ENCODE measurements at places on chromosomes 11 and 22.

GRCh38 chr11:109140857-109141515, 281.0 kb upstream of the C11orf87 start:
- DNase-seq: no peak

DNA sequence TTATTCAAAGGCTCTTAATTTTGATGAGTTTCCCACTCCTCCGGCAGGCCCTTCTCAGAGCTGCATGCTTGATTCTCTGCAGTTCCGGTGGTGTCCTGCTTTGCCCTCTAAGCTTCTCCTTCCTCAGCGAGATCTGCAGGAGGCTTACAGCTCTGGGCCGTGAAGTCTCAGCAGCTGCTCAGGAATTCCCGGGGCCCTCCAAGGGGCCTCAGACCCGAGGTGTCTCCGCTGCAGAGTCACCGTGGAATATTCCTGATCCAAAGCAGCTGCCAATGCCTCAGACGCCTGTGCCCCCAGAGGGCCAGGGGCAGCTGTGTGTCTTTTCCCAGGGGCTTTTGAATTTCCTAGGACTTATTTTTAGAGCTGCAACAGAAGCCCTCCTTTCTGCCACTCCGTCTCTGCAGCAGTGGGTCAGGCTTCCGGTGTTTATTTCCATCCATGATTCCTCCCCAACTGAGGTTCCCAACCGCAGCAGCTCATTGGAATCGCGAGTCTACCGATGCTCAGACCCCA, 37.2 kb downstream of the RPS6KA4 start:
- no peak for DNase-seq

GRCh38 chr11:68071281-68072048, 32.6 kb downstream of the TCIRG1 start:
- DNase-seq: no peak

DNA sequence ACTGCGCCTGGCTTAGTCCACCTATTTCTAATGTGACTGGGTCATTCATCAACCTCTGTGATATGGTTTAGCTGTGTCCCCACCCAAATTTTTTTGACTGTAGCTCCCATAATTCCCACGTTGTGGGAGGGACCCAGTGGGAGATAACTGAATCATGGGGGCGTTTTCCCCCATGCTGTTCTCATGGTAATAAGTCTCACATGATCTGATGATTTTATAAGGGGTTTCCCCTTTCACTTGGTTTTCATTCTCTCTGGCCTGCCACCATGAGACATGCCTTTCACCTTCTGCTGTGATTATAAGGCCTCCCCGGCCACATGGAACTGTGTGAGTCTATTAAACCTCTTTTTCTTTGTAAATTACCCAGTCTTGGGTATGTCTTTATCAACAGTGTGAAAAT, 8.7 kb downstream of the CENATAC start:
- no peak for DNase-seq

DNA sequence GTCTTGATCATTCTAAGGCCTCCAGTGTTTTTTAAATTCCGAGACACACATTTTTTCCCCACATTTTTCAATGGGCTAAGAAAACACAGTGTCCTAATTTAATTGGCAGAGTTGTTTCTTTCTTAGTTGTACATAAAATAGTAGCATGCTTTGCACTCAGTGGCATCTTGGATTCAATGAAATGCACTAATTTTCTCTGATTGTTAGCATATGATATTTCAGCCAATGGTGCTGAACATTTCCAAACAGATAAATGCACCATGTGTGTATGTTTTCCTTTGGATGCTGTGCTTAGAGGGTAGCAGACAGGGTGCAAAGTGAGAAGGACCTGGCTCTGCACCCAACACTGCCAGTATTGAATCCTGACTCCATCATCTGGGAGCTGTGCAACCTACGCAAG, 103.5 kb downstream of the LDLRAD3 start:
- DNase-seq: no peak

- DNase-seq: no peak
Observed at GRCh38 chr11:68345776-68346461, 33.5 kb downstream of the LRP5 start.

- no peak for DNase-seq
Observed at GRCh38 chr11:69941546-69942332, 122.5 kb upstream of the FGF3 start.

- no peak for DNase-seq
Observed at GRCh38 chr11:72358466-72359405, 75.6 kb downstream of the CLPB start.

DNA sequence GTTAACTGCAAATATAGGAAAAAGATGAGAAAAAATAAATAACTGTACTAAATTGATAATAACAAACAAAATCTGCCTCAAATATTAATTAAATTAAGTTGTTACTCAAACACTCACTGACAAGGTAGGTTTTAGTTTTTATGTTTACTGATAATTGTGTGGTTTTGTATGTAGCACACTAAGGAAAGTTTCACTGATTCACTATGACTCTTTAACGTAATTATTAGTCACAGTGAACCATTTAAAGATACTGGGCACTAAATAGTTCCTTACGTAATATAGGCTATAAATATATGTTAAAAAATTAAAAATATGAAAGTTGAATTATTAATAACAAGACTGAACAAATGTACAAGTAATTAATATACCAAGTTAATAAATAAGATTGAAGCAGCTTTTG, 2330.0 kb upstream of the RAG2 start:
- DNase-seq: no peak

GRCh38 chr11:79199729-79200354, 241.0 kb downstream of the TENM4 start:
- no peak for DNase-seq

DNA sequence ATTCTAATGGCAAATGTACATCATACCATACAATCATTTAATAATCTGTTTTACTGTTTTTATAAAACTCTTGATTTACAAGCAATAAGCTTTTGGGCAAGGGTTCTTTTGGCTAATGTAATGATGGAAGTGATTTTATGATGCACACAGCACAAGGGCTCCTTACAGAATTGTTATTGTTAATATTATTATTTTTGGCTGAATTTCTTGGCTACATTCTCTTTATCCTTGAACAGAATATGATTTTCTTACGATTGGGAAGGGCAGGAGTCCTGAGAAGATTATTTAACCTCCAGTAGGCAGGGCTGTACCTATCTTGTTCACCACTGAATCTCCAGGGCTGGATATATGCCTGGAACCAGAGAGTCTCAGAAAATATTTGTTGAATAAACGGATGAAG, 70.4 kb upstream of the ARHGAP20 start:
- no peak for DNase-seq

DNA sequence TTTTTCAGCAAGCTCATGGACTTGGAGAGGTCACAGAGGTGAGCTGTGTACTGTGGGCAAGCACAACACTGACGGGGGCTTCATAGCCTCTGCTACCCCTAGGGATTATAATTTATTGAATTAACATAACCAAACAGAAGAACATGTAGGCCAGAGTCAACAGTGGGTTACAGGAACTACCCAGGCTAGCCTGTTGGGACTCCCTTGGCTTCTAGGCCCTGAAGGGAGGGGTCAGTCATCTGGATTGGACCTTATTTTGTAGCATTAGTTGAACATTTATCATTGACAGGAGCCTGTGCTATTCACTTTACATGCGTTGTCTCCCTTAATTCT, 56.9 kb downstream of the KREMEN1 start:
- DNase-seq: no peak

DNA sequence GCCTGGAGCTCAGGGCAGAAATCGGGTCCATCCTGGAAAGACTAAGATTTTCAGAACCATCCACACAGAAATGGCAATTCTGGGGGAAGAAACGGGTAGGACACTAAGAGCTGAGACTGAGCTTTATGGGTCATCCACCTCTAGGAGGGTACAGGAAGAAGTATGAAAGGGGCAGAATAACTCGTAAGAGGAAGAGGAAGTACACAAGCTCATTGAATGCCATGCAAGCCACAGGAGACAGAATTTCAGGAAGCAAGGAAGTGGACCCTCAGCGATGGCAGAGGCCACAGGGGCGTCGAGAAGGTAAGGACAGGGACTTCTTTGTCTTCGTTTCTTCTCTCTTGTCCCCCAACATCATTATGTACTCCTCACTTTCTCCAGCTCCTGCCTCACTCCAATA, 169.6 kb downstream of the MAML2 start:
- DNase-seq: no peak

DNA sequence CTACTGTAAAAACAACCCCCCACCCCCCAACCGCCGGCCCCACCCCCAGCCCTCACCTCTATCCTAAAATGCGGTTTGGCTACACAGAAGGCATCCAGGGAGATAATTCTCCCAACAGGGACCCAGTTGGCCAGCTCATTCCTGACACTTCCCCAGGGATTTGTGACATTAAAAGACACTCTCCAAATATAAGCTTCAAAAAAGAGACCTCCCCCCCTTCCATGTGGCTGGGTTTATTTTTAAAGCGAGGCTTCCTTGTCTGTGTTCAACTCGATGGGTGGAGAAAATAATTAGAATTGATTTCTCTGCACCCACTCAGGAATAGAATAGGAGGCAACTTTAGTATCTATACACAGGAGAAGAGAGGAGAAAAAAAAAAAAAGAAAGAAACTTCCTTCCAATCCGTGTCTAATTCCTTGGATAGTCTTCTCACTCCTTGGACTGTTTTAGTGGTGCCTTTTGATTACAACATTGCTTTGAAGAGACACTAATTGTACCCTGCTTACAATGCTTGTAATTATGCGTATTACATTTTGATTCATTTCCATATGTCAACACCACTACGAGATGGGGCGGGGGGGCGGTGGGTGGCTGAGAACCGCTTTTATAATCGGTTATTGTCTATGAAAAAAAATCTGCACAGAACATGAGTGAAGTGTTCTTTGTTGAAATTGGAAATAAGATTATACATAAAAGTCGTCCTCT, 500.4 kb downstream of the MIAT start:
- DNase-seq: no peak

Data from mucosa of gallbladder (tissue), 1 donor.